NCI-H748 treated with DMSO at 0.1 percent for 48 hours (cell line): ENCODE measurements at places on chromosomes 11 and 22.

DNA sequence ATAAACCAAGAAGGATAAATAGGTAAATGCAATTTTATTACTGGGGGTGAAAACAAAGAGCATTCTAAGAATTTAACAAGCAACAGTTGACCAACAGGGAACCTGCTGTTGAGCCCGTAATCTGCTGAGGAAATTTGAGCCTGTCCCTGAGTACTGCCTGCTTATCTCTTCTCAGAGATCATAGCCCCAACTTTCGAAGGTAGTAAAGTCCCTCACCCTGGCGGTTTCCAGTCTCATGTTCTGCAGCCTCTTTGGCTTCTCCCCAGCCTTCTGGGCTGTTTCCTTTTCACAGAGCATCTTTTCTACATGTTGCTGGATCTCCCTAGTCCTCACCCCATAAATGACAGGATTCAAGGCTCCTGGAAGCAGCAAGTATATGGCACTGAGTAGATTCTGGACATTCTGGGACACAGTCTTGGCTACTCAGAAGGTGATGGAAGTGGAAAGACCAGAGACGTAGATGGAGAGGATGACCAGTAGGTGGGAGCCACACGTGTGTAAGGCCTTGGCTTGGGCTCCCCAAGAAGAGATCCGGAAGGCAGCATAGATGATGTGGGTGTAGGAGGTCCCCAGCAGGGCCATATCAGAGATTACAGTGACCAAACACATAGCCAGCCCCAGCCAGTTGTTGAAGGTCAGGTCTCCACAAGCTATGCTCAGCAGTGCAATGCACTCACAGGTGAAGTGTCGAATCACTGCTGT, 51.6 kb downstream of the RRM1 start:
- DNase-seq: no peak

- no peak for DNase-seq
Measured at GRCh38 chr11:33324302-33324985, 67.3 kb downstream of the HIPK3 start.

DNA sequence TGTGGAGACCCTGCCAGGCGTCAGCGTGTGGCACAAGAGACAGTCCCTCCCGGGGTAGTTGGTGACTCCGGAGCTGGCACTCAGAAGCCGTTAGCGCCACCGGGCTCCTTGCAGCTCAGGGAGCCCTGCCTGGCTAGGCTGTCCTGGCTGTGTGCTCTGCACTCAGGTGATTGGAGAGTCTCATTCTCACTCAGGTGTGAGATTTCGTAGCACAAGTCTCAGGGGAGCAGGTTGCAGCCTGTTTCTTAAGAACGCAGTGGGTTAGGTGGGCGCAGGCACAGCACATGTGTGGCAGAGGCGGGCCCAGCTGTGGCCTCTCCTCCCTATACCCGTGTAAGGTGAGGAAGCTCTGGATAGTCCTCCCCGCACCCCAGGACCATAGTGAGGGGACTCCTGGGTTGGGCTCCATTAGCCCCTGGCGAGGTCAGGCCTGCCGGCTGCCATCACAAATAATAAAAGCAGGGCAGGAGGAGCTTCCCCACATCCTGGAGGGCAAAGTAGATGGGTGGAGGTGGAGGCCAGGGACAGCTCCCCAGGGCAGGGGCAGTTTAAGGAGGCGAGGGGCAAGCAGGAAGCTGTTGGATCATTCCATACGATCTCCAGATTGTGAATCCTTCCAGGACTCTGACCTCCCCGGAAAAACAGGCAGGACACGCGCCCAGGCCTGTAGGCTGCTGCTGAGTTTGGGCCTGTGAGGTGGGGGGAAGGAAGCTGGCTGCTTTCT, 39.4 kb downstream of the SBF1 start:
- no peak for DNase-seq

GRCh38 chr11:32723332-32723731, 71.1 kb downstream of the CCDC73 start:
- DNase-seq: no peak

- no peak for DNase-seq
Measured at GRCh38 chr11:88105526-88105925, 69.7 kb downstream of the RAB38 start.

DNA sequence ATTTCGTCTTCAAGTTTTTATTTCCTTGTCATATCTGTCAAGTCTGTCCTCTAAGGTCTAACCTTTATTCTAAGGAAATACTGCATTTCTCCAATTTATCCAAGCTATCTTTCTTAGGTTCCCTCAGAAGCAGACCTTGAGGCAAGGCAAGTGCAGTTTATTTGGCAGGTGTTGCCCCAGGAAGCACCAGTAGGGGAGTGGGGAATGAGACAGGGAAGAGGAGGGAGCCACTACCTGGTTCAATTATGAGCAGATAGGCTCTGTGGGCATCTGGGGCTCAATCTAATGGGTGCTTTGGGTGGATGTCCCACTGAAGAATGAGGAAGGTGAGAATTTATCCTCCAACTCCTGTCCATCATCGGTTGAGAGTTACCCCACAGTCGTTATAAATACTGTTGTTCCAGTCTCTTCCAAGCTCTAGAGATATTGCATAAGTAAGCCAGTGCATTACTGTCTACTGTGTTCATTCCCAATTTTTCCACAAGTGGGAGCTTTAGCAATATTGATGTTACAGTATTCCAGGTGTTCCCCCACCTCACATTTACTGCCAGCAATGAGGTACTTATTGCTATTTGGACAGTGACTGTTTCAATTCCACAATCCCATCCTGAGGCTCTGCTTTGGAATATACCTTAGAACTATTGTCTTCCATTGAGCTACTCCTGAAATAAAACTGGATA, 154.9 kb upstream of the CEP126 start:
- DNase-seq: no peak

GRCh38 chr22:30606455-30607299, at the start of gene TCN2:
Gene TCN2, plus strand, starts transcription at chr22:30607174. Its CDS starts 158 bp downstream, at chr22:30607332.
- peak; percentile 43 for DNase-seq
